ENCODE measurements at places on chromosomes 1 and 21.

DNA sequence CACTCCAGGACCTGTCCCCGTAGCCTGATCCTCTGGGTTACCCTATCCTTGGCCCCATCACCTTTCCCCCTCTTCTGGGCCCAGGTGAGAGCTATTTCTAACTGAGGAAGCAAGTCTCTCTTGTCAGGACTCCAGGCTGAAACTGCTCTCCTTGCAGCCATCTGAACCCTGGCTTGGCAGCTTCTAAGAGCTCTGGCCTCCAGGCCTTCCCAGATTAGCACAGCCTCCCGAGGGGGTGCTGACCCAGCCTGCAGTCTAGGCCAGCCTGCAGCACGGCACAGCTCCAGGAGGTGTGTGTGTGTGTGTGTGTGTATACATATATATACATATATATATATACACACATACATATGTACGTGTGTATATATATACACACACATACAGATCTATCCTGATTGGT, 17.4 kb downstream of the CACNA1S start:
- no peak for DNase-seq

DNA sequence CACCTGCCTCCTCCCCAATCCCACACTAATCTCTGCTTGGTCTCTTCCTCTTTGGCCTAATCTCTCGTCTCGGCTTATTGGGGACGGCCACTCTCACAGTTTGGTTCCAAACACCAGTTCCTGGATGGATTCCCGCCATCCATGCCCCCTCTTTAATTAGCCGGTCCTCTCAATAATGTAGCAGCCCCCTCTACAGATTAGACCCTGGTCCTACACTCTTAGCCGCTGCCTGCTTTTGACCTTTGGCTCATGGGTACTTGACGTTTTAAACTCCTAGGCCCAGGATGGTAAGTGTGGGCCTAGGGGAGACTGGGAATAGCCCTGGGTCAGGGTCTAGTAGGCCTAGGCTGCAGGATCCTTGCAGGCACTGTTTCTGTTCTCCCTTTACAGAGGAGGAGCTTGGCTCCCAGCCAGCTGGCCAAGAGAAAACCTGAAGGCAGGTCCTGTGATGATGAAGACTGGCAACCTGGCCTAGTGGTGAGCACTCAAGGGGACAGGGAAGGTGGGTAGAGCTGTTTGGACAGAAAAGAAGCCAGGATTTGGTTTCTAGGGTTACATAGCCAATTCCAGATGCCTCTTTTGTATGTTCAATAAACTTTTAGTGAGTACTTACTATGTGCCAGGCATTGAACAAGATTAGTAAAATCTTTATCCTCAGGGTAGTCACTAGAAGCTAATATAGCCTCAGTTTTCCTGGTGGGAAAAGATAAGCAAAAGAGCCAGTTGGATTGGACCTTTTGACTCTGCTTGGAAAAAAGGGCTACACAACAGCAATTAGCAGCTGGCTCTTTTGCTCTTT, 758 bp downstream of the RAD54L start:
- no peak for DNase-seq

- no peak for DNase-seq
Observed at GRCh38 chr21:29096218-29097015, 23.0 kb upstream of the CCT8 start.

DNA sequence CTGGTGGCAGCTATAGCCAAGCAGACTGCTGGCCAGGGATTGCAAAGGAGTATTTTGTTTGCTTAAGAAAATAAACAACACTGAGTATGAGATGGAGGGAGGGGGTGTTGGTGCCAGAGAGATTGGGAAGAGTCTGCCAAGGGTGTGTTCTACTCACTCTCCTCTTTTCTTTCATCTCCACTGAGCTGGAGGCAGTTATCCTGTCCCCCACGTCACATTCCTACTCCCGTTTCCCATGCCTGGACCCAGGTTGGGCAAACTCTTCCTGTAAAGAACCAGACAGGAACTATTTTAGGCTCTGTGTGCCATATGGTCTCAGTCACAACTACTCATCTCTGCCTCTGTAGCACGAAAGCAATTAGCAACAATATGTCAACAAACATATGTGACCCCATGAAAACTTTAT, 1.4 kb upstream of the IL24 start:
- peak; percentile 93 for DNase-seq

DNA sequence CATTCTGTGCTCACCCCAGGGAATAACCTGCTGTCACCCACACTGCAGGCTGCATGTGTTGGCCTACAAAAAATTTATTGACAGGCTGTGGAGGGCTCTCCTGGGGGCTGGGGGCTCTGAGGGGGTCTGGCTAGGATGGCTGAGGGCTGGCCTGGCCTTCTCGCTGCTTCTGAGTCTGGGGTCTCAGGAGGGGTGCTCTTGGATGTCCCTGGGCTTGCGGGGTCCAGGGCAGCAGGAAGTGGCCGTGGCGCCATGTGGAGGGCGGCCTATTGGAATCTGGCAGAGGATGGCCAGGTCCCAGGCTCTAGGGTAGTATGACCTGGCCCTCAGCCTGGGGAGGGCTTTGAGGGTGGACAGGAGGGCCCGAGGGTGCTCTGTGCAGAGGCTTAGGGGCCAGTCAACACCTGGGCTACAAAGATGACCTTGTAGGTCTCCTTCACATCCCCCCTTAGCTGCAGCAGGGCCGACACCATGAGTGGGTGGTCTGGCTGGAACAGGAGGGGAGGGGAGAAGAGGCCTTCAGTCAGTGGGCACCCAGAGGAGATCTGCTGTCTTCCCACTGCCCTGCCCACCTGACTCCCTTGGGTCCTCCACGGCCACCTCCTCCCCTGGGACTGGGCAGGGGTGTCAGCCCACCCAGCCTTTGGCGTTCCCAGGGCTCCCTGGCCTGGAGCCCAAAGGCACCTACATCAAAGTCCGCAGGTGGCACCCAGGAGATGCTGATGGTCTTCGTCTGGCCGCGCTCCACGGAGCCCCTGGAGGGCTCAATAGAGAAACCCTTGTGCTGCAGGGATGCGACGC, 3.0 kb upstream of the TMEM52 start:
- DNase-seq: no peak

- no peak for DNase-seq
Observed at GRCh38 chr1:55329091-55329490, 113.9 kb upstream of the USP24 start.

GRCh38 chr1:229015806-229016205, 255.1 kb upstream of the RAB4A start:
- DNase-seq: no peak

DNA sequence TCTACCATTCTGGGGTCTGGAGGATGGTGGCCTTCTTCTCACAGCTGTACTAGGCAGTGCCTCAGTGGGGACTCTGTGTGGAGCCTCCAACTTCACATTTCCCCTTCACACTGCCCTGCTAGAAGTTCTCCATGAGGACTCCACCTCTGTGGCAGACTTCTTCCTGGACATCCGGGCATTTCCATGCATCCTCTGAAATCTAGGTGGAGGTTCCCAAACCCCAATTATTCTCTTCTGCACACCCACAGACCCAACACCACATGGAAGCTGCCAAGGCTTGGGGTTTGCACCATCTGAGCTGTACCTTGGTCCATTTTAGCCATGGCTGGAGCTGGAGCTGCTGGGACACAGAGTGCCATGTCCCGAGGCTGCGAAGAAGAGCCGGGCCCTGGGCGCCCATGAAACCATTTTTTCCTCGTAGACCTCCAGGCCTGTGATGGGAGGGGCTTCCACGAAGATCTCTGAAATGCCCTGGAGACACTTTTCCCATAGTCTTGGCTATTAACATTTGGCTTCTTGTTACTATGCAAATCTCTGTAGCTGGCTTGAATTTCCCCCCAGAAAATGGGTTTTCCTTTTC, 170.5 kb downstream of the FOXD2 start:
- DNase-seq: no peak

DNA sequence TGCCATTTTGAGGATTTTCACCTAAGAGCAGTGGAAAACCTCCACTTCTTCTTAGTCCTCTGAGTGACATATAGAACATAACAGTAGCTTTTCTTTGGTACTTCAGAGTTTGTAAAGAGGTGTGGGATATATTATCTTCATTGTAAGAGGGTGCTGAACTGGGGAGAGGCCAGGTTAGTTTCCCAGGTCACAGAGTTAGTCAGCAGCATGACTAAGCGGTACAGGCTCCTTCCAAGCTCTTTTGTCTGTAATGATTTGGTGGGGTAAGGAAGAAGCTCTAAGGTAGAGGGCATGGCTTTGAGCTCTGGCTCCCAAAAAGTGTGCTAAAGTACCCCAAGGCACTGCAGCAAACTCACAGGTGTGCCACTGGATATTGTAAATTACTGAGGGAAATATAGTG, 325.0 kb upstream of the PLXNA2 start:
- DNase-seq: no peak

- no peak for DNase-seq
Observed at GRCh38 chr1:245730801-245731200, 576.0 kb downstream of the KIF26B start.

- DNase-seq: no peak
Observed at GRCh38 chr1:48216941-48217340, 5.6 kb upstream of the SLC5A9 start.

DNA sequence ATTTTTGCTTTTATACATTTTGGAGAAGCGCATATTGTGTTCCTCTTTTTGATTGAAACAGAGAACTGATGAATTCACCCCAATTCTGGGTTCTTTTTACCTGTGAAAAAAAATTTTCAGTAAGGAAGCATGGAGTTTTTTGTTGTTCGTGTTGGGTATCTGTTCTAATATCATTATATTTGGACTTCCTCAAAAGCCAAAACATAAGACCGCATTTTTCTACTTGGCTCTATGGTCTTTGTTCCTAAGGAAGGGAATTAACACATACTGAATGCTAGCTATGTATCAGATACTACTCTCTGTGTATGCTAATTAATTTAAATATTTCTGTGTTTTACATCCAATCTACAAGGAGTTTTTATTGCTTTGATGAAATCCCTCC, 12.9 kb downstream of the EPB41 start:
- no peak for DNase-seq

DNA sequence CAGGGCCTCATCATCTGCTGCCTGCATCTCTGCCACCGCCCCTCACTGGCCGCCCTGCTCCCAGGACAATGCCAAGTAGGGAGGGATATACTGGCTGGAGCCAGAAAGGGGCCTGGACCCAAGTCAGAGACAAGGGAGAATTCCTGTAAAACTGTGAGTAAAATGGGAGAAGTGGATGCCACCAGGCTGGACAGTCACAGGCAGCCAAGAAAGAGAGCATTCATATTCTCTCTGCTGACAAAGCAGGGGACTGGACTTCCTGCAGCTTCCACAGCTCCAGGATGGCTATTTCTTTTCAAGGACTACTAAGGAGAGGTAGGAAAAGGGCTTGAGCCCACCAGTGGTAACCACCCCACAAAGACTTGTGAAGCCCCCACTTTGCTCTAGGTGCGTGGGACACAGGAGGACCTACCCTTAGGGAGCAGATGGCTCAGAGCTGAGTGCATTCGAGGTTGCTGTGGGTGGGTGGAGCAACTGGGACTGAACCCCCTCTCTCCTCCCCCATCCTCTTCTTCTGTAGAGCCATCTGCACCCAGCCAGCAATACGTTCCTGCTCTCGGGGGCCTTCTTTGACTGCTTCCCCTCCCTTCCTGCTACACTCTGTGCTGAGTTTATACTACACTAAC, 57.5 kb downstream of the GLIS1 start:
- no peak for DNase-seq

GRCh38 chr1:64917328-64917861, 49.0 kb downstream of the JAK1 start:
- DNase-seq: peak; percentile 89

- DNase-seq: no peak
Observed at GRCh38 chr1:198417039-198417438, 123.4 kb downstream of the ATP6V1G3 start.

DNA sequence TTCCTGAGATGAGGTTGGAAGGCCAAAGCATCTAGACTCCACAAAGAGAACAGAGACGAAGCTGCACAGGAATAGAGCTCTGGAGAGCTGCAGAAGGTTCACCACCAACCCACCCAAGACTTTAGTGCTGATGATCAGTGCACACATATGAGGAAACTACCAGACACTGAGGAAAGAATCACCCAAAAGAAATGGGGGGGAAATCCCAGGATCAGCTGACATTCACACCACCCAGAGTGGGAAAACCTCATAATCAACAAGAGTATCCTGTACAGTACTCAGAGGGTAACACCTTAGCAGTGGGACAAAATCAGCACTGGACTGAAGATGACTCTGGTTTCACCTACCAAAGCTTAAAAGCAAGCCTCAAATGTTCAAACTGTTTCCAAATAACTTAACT, 36.4 kb downstream of the DENND1B start:
- DNase-seq: no peak

DNA sequence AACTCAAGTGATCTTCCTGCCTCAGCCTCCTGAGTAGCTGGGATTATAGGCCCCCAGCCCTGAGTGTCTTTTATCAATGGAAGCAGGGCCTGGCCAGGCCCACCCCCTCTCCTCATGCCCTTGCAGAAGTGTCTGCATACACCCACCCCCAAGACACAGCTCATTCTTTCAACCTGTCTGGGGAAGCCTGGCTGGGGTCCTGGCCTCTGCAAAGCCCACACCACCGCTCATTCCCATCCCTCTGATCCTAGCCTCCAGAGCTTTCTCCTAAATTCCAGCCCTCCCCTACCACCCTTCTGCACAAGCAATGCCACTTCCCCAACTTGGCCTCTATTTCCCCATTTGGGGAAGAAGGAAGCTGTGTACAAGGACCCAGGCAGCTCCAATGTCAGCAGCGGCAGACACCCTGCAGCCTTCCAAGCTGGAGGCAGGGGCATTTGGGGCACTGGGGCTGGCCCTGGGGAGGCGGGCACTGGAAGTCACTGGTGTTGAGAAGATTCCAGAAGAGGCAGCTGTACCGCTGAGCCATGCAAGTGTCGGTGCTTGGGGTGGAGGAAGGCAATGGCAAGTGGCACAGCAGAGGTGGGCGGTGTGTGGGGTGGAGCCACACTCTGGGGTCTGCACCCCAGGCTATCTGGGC, 33.7 kb upstream of the ARF1 start:
- no peak for DNase-seq

- no peak for DNase-seq
Observed at GRCh38 chr1:153804112-153804511, 28.9 kb downstream of the SLC27A3 start.

DNA sequence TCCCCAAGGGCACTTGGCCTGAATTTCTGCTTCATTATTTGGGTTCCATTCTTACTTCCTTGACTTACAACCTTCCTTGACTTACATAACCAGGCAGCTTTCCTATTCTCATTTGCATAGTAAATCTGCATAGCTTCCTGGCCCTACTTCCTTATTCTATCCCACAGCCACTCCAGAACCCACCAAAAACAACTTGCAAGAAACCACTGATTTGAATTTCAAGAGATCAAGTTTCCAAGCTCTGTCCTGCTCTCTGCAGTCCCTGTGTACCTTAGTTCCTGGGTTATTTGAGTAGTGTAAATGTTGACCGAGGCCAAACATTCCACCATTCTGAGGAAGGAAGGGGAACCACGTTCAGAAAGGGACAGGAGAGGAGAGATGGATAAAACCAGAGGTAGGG, 603.3 kb downstream of the PTPRC start:
- DNase-seq: no peak

GRCh38 chr1:204377800-204378668, 18.3 kb upstream of the PLEKHA6 start:
- DNase-seq: no peak

All from HFF-Myc (cell line).